Gastrocnemius medialis (tissue), 4 donors: ENCODE measurements at places on chromosomes 6 and 20. TPM values are rescaled to one million over a fixed set of nuclear protein-coding genes. Genes with fewer than 3 reads are reported as not detected.
A peak's percentile ranks its signal among the peaks of the same experiment; 100 is the strongest.

The ZBTB12 gene
- total RNA-seq: not detected

The SLC17A1 gene
- total RNA-seq: not detected

The GRIK2 gene
- 0.40 TPM for total RNA-seq

DNA sequence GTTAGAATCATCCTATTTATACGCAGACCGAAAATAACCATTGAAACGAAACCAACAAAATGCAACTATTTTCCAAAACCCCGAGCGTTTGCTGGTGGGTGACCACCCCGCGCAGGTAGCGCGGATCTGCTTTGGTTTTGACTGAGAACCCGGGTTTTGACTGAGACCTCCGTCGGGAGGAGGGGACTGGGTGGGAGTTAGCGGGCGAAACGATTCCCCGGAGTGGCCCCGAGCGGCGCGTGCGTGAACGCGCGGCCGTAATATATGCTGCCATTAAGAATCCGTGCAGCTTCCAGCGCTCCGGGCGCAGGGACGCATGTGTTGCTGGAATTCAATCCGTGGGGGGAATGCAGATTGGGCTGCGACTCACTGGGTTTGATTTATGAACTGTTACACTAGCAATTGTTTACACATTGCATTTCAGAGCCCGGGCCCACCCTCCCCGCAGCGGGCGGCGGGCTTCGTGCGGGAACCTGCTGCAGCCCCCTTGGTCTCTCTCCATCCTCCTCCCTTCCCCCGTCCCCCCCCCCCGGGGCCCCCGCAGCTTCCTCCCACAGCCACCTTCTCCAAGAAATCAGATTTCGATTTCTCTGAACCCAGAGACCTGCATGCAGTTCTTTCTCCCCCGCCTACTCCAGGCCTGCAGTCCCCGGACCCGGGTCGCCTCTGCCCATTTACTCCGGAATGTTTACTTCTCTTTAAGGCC, 9.9 kb downstream of the NRN1 start:
- H3K4me1 ChIP-seq: peaks cover 26% of the 10 kb centered on the region
- DNase-seq: no peak
- peak overlapping the region; percentile 74 for H3K27ac ChIP-seq
- peak overlapping the region; percentile 61 for H3K4me3 ChIP-seq
- no peaks in the 10 kb centered on the region for H3K36me3 ChIP-seq
- peaks cover 92% of the 10 kb centered on the region for H3K27me3 ChIP-seq

DNA sequence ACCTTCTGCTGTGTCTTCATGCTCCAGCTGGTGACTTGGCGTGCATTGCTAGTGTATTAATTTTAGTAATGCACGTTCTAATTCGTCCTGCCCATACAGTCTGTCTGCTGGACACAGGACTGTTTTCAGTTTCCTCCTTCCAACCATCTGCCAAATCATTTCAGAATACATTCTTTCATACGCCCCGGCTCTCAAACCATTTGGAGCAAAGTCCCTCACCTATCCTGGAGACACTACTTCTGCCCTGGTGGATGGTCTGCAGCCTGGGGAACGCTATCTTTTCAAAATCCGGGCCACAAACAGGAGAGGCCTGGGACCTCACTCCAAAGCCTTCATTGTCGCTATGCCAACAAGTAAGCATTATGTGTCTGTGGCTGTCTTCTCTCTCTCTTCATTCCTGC, 60.5 kb downstream of the FNDC1 start:
- H3K36me3 ChIP-seq: no peaks in the 10 kb centered on the region
- H3K27me3 ChIP-seq: peaks cover 9% of the 10 kb centered on the region
- no peaks in the 10 kb centered on the region for H3K4me1 ChIP-seq
- no peak overlapping the region for H3K4me3 ChIP-seq

DNA sequence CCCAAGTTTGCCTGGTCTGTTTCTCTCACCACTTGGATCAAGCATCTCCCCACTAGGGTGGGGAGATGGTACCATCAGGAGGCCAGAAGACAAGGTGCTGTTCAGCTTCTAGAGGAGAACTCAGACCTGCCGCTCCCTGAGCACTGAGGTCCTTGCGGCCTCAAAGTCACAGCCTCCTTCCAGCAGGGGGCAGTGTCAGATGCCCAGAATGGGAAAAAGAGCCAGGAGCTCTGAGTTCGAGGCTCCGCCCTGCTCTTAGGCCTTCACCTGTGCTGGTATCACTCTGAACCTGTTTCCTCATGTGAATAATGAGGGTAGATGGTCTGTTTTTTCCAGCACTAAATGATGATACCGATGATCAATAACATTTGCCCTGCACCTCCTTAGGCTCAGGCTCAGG, 68.7 kb downstream of the TOX2 start:
- H3K4me1 ChIP-seq: no peaks in the 10 kb centered on the region
- no peak for DNase-seq
- H3K4me3 ChIP-seq: no peak overlapping the region
- H3K27ac ChIP-seq: no peak overlapping the region
- no peaks in the 10 kb centered on the region for H3K36me3 ChIP-seq

GRCh38 chr20:32945710-32946221, 58.5 kb downstream of the SUN5 start:
- no peaks in the 10 kb centered on the region for H3K4me1 ChIP-seq
- peaks cover 12% of the 10 kb centered on the region for H3K27me3 ChIP-seq
- H3K36me3 ChIP-seq: no peaks in the 10 kb centered on the region
- no peak overlapping the region for H3K27ac ChIP-seq
- H3K4me3 ChIP-seq: no peak overlapping the region

DNA sequence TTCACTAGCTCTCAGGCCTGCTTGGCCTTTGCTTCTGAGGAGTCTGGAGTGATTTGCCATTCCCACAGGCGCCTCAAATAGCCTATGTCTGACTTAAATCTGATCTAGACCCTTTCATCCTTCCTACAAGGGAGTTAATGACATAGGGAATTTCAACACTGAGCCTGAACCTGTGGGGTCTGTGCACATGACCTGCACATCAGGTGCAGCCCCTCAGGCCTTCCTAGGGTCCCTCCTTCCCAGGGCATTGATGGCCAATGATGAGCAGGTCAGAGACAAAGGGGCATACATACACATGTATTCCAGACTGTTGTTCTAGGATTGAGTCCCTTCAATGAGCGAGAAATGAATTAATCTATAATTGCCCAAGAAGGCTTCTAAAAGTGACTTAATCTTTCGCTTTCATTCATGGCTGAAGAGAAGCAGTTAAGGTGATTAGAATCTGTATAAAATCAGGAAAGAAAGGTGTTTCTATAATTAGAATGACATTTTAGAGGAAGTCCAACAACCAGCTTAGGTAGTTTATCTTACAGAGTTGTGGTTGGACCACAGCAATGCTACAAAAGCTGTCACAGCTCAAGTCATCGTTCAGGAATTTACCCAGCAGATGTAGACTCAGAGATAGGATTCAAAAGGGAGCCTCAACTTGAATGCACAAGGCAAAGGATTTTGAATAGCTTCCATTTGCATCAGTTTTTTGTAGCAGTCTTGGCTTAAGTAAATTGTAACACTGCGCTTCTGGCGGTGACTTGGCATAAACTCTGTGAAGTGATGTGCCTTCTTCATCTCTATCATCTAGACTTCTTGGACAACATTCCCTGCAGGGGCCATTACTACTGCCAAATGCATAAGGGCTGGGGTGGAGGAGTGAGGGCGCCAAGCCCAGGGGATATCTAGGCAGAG, 27.0 kb upstream of the TBC1D7 start:
- no peaks in the 10 kb centered on the region for H3K27me3 ChIP-seq
- H3K36me3 ChIP-seq: no peaks in the 10 kb centered on the region
- no peak overlapping the region for H3K27ac ChIP-seq
- no peak overlapping the region for H3K4me3 ChIP-seq
- H3K4me1 ChIP-seq: peaks cover 11% of the 10 kb centered on the region
- DNase-seq: no peak
